ENCODE measurements at places on chromosomes 5 and 9.

DNA sequence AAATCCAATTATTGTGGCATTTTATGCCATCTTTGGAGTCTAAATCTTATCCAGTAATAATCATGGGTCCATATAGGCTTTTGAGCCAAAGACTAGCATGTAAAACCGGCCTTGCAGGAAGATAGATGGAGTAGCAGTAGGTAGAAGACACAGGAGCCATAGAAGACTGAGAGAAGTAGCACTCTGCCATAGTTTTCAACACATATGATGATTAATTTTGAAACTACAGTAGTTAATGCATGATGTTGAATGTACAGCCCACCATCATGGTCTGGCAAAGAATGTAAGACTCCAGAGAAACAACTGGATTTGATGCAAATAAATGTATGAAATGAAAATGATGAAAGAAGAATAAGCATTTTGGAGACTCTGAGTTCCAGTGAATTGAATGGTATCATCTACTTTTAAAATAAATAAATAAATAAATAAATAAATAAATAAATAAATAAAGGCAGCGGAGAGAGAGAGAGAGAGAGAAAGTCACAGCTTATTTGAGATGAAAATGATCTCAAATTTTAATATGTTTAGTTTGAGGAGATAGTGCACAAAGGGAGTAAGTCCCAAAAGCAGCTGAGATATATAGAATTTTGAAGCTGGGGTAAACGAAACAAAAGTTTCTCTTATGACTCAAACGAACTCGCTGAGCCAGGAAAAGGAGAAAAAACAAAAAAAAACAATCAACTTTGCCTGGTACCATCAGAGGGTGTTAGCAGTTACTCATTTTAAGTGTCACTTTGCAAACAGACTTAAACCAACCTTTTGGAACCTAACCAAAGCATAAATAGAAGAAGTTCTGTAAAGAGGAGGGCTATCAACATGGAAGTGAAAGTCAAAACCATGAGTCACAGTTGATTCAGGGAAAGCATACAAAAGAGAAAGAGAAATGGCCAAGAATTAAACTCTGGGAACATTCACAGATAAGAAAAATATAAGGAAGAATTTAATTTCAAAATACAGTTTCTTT is 388.7 kb downstream of the CETN3 start:
- no peak for DNase-seq

- no peak for DNase-seq
Measured at GRCh38 chr9:70607926-70608325, 193.5 kb upstream of the KLF9 start.

DNA sequence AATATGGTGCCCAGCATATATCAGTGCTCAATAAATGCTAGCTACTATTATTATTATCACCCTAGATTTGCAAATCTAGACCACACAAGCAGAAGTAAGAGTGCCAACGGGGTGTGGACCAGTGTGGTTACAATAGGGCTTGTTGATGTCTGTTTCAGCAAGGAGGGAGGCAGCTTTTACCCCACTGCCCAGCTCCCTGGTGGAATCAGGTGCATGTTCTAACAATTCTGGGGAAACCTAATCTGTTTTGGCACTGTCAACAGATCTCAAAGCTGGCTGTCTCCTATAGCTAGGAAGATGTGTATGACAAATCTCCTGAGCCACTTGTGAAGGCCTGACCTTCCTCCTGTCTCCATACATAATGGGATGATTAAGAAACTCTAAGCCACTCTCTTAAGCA is 5.7 kb downstream of the TGFBI start:
- no peak for DNase-seq

GRCh38 chr5:66747607-66748006 is 151.4 kb downstream of the MAST4 start:
- no peak for DNase-seq
